Activated CD4-positive, alpha-beta T cell treated with anti-CD3 and anti-CD28 coated beads, Interleukin-2, amount 50 U/mL, for 24 hours (primary cell): ENCODE measurements at places on chromosomes 6 and 20.

DNA sequence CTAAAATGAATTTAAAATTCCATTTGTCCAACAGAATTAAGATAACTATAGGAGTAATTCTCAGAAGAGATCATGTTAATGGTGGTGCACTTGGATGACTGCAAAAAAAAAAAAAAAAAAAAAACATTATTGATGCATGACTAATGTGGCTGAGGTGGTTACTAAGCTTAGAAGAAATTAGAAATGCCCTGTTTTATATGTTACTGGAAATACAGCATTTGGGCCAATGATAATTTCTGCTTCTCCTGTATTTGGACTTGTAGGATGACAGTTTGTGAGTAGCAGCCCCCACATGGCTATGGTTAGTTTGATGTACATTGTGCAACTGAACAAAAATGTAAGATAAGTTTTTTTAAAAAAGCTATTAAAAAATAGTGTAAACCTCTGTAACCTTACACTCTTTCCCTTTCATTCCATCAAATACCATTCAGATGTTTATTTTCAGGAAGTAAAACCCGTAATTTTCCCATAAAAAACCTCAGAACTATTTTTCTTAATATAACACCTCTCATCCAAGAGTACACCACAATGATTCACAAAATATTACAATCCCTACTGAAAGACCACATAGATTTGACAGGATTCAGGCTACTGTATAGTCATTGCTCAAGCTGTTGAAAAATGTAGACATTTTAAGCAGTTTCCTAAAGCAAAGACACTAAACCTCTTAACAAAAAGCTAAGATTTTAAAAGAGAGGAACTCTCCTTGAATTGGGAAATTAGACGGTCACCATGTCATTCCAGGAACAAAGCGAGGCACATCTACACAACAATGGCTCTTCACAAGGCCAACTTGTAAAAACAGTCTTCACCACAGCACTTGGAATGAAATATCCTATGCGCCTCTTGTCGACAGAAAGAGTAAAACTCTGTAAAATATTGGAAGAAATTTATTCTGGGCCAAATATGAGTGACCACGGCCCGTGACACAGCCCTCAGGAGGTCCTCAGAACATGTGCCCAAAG lies 83.0 kb downstream of the WDR27 start:
- DNase-seq: no peak

GRCh38 chr6:70527071-70527737 lies 39.5 kb upstream of the SDHAF4 start:
- no peak for DNase-seq

DNA sequence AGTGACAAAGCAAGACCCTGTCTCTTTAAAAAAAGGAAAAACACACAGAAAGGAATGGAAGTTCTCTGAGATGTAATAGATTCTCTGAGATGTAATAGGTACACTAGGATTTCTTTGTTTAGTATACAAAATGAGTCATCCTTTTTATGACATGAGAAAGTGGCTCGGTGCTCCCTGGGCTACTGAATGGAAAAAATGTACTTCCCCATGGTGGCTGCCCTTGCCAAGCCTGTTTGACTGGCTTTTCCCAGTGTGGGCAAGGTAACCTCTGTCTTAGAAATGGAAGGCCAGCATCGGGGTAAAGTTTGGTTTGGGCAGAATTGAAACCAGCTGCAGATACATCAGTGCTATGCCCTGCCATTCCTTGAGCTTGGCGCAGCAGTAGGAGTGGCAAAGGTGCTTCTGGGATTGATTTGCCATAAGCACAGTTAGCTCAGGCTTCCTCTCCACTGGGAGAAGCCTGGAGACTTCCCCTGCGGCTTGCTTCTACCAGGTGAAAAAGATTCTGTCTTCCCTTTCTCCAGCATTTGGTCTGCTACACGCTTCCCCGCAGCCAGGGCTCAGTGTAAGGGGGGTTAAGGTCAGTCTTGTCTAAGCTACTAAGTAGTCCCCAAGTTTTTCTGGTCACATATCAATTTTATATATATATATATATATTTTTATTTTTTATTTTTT lies 24.5 kb downstream of the ARFGEF2 start:
- DNase-seq: no peak

- no peak for DNase-seq
These were observed 24.1 kb downstream of the TTK start for GRCh38 chr6:80028589-80028988.

- no peak for DNase-seq
These were observed 168.2 kb downstream of the GPX5 start for GRCh38 chr6:28693751-28694443.

GRCh38 chr6:156944412-156944811 lies 167.2 kb downstream of the ARID1B start:
- no peak for DNase-seq

- no peak for DNase-seq
These were observed 491.4 kb downstream of the LMBRD1 start for GRCh38 chr6:69305456-69305855.

DNA sequence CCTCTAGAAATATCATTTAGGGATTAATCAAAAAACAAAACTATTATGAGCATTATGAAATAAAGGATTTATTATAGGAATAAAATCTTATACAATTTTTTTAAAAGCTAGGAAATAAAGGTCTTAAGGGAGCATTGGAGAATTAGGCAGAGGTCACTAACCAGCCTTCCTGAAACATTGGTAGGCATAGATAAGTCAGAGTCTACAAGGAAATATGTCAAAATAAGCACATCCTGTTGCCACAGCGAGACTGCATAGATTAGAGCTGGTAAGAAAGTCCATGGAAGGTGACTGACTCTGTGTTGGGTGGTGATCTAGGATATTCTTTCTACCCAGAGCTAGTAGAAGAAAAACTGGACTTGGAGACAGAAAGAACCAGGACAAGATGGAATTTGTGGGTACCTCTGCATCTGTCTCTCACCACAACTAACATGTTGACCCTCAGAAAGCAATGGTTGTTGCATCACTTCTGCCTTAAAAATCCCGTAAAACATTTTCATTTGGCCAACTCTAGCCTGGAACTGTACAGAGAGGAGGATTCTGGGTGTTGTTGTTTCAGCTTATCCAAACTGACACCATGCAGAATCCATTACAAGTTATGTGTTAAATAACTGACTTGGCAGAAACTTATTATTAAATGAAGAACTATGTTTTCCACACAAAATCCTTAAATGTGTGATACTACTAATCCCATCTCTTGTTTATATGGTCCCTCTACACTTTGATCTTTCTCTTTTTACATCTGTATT lies 77.1 kb downstream of the FBXO5 start:
- no peak for DNase-seq

GRCh38 chr20:49431329-49431728 lies 51.1 kb downstream of the KCNB1 start:
- DNase-seq: no peak

GRCh38 chr20:41178904-41179432 lies 41.6 kb downstream of the PLCG1 start:
- no peak for DNase-seq

GRCh38 chr6:36432151-36432671 lies 10.4 kb downstream of the PXT1 start:
- no peak for DNase-seq

DNA sequence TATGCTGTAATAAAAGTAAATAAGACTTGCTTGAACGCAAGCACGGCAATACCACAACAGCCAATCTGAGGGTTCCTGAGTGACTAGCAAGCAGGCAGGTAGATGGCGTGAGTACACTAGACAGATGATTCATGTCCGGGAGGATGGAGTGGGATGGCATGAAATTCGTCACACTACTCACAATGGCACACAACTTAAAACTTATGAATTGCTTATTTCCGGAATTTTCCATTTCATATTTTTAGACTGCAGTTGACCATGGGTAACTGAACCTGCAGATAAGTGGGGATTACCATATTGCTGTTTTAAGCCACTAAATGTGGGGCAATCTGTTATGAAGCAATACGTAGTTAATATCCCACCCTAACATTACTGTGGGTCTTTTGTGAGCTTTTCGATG lies 93.6 kb upstream of the NFATC2 start:
- DNase-seq: peak; percentile 21

DNA sequence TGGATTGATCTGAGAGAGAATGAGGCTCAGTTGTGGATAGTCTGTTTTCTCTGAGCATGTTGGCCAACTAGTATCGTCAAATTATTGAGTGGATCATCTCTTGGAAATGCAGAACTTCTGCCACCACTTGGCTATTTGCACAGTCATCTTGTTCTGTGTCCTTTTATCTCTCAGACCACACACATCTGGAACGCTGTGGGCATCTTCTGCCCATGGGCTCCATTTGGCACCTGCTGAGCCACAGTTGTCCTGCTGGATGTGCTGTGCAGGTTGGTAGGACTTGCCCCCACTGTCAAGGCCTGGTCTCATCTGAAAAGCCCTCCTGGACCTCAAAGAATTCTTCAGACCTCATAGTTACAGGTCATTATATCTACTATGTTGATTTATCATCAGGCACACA lies 16.7 kb upstream of the C20orf144 start:
- DNase-seq: no peak

DNA sequence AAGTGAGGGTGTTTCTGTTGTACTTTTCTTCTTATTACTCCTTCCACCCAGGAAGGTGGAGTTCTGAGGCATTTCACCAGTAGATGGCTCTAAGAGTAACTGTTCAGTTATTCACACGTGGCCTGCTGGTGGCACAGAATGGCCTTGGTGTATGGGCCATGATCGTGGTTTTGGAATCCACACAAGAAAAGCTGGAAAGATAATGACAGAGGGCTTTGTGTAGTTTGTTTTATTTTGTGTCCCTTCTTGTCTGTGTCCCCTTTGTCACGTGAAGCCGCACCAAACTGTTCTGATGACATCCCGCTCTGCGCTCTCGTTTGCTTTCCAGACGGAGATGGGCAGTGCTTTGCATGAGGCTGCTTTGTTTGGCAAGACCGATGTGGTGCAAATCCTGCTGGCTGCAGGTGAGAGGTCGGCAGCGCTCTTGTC lies 93.4 kb downstream of the ANKS1A start:
- no peak for DNase-seq

- no peak for DNase-seq
These were observed 50.2 kb upstream of the HINT3 start for GRCh38 chr6:125906158-125906998.

DNA sequence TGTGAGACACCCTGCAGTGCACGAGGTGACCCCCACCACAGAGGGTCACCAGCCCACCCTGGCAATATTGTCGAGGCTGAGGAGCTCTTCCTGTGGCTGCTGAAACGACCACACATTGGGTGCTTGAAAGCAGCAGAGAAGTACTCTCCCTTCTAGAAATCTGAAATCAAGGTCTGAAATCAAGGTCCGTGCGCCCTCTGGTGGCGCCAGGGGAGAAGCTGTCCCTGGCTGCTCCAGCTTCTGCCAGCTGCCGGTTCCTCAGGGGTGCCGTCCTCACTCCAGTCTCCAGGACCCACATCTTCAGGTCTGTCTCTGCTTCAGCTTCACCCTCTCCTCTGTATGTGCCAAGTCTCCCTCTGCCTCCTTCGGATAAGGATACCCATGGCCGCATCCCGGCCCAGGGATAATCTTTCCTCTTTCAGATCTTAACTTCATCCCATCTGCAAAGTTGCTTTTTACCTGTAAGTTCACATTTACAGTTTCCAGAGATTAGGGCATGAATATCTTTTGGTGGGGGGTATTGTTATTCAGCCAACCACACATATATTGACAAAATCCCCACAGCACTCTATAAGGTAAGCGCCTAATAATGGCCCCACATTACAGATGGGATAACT lies 108.3 kb upstream of the PHACTR3 start:
- DNase-seq: peak; percentile 49

- DNase-seq: no peak
These were observed 62.4 kb downstream of the TTI1 start for GRCh38 chr20:37970856-37971245.

DNA sequence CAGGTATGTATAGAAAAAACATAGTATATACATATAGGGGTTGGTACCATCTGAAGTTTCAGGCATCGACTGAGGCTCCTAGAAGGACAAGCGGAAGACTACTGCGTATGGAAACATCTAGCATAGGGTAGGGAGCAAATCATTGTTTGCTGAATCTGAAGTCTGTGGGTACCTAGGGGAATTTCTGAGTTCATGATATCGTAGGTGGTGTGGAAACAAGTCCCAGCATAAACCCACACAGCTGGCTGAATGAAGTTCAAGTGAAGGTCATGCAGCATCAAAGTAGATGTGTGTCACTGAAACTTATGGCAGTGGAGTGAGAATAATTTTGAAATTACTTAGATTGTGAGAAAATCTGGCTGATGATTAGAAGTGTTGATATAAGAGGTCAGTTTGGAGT lies 39.4 kb downstream of the MAP7 start:
- no peak for DNase-seq

DNA sequence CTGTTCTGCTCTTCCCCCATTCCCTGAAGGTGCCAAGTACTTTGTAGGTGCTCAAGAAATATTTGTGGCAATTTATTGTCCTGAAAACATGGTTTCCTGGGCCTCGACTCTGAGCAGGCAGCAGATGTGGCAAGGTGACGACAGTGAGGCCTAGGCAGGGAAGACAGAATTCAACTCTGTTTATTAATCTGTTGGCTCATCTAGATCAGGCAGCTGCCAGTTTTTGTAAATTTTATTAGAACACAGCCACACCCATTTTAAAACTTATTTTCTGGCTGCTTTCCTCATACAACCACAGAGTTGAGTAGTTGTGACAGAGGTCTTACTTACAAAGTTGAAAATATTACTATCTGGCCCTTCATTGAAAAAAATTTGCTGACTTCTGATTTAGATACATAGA lies 24.5 kb downstream of the MAPK14 start:
- no peak for DNase-seq

DNA sequence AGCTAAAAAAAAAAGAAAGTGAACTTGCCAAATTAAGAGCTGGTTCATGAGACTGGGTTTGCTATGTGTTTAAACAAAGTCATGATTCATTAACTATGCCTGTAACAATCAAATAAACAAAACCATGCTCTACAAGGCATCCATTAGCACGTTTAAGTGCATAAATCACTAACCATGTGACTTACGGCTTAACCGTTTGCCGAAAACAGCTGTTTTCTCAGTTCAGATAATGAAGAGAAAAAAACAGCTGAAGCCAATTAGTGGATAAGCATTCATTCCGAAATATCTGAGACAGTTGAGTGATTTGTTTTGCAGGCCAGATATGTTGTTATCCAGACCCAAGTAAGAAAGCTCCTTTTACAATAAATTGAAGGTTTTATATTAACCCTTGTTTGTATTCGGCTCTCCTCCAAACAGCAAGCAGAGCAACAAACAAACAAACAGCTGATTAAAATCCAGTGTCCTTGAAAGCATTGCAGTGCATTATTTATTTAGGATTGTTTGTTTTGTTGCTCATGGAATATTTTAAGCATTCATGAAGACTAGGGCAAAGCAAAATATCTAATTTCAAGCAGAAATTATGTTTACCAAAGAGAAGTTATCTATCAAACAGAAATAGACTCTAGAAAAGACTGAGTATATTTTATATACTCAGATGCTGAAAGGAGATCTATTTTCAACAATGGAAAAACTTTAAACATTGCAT lies 343.5 kb downstream of the RFPL4B start:
- DNase-seq: no peak
